ENCODE measurements at places on chromosomes 1 and 21.
A peak's percentile ranks its signal among the peaks of the same experiment; 100 is the strongest.

- DNase-seq = no peak
Observed at GRCh38 chr1:224178894-224179293, 4.1 kb upstream of the DEGS1 start.

DNA sequence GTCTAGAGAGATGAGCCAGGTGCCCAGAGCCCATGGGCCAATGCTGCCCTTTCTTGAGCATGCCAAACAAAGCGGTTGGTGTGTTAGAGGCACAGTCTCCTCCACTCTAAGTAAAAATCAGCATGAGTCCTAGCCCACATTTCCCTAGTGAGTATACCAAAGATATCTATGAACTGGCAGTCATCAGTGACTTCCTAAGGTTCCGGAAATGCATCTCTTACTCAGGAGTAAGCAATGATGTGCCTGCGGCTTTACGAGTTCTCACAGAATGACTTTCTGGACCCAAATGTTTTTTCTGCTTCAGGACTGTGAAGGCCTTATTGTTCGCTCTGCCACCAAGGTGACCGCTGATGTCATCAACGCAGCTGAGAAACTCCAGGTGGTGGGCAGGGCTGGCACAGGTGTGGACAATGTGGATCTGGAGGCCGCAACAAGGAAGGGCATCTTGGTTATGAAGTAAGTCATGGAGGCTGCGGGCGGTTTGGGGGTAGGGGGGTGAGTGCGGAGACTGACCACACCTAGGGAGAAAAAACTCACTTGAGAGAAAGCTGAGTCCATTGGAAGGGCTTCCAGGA lies 9.2 kb downstream of the PHGDH start:
- DNase-seq = no peak

GRCh38 chr1:64046891-64047290 lies 156.5 kb upstream of the UBE2U start:
- DNase-seq = no peak

- DNase-seq = no peak
Observed at GRCh38 chr1:234499943-234500245, 20.9 kb upstream of the TARBP1 start.

DNA sequence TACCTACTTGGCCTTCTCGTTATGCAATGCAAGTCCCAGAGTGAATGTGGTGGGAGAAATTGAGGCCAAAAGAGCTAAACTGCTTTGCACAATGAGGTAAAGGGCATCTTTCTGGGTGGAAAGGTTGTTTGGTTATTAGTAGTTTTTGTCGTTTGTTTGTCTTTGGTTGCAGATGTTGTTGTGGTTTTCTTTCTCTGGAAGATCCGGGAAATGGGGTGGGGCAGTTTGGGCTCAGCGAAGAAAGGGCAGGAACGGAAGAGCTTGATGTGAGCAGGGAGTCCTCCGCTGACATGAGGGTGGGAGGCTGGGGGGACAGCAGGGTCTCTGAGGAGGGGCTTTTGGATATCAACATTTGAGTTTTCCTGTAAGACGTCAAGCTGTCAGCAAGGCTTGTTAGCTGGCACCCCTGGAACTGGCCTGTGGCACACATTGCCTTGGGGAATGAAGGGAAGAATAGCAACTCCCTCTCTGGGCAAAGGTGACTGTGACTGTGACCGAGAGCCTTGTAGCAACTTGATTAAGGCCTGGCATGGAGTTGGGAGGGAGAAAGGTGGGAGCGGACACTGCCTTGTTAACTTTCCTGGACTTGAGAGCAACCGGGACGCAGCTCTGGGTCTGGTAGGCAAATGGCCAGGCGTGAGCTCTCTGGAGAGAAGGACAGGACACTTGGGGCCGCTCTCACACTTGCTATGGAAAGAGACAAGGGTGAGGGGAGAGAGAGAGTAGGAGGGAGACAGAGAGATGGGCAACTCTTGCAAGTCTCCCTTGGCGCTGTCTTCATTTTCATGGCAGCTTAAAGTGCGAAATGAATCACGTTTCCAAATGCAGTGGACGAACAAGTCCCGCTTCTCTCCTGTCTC lies 15.4 kb upstream of the OPRD1 start:
- no peak for DNase-seq

DNA sequence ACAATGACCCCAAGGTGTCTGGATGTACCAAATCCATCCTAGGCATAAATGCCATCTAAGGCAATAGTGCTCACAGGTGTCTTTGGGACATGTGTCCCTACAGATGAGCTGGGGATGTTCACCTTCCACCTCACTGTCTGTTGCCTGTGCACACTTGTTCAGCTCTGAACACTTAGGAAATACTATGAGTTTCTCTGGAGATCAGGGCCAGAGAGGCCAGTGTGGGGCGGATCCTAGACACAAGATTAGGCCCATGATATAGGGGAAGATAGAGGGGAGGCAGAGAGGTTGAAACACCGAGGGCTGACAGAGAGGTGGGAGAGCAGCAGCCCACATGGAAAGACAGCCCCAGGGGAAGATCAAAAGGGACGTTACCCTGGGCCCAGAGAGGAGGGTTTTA lies 25.6 kb downstream of the C1orf116 start:
- DNase-seq = no peak

- no peak for DNase-seq
Observed at GRCh38 chr1:191629836-191630235, 528.4 kb upstream of the RGS18 start.

DNA sequence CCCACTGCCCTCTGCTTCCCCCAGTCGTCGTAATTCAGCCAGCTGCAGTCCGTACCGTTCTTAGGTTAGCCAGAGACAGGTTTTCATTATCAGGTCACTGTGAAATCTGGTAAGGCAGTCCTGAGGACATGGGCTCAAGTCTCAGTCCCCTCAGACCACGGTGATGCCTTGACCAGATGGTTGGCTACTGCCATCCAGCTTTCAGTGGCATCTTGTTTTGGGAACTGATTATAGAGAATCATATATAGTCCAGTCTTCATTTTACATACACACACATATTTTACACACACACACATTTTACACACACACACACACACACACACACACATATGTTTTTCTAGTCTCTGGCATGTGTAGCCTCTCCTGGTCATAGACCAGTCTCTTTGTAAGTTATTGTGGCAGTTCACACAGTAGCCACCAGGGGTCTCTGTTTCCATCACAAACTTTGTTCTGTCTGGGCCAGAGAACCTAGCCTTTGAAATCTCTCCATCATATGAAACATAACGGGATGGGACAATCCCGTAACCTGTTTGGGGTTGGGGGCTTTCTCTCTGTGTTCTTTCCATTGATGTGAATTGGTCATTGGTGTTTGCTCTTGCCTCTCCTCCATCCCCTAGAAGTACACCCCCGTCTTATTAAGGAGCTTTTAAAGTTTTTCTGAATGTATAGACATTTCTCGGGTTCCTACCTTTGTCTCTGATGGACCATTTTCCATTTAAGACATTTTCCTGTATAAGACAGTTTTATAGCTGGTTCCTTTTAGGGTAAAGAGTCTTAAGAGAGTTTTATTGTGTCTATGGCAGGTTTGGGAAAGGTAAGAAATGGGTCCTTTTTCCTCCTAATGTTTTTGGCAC lies 8.4 kb upstream of the IKBKE start:
- peak; percentile 76 for DNase-seq

DNA sequence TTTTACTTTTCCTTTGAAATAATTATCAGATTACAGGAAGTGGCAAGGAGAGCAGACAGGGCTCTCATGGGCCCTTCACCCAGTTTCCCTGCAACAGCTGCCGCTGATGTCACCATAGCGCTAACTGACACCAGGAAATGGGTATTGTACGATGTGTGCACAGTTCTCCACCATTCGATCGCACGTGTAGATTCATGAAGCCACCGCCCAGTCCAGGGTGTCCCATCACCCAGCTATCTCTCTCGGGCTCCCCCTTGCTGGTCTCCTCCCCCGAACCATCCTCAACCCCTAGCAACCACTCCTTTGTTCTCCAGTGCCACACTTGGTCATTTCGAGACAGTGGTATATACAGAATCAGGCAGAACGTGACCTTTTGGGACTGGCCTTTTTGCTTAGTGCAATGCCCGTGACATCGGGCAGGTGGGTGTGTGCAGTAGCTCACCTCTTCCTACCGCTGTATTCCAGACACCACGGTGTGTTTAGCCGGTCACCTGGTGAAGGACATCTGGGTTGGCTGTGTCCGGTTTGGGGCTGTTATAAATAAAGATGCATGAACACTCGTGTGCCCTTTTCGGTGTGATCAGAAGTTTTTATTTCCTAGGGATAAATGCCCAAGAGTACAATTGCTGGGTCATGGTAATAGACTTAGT lies 118.4 kb downstream of the CRYAA start:
- no peak for DNase-seq

DNA sequence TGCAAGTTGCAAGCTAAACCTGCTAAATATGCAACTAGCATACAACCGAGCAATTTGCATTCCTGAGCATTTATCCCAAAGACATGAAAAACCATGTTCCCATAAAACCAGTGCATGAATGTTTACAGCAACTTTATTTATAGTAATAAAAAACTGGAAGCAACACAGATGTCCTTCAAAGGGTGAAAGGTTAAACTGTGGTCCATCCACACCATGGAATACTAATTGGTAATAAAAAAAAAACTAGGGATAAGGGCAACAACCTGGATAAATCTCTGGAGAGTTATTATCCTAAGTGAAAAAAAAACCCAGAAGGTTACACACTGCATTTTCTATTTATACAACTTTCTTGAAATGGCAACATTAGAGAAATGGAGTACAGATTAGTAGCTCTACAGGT lies 474.1 kb downstream of the SMYD3 start:
- peak; percentile 8 for DNase-seq

- peak; percentile 76 for DNase-seq
Observed at GRCh38 chr1:16187748-16188401, 24.6 kb downstream of the ARHGEF19 start.

DNA sequence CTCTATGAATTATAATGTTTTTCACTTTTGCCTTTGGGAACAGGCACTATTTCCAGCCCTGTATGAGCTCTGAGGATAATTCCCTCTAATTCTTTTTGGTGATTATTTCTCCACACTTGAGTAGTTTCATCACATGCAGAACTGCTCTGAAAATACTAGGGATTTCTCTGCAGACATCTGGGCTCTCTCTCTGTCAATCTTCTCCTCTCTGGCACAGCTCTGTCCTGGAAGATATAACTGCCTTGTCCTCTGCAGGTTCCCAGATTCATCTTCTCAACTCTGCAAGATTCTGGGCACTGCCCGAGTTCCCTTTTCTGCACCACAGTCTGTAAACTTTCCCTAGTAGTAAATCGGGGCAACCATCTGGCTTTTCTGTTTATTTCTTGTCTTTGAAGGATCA lies 131.3 kb upstream of the FMN2 start:
- DNase-seq = no peak

DNA sequence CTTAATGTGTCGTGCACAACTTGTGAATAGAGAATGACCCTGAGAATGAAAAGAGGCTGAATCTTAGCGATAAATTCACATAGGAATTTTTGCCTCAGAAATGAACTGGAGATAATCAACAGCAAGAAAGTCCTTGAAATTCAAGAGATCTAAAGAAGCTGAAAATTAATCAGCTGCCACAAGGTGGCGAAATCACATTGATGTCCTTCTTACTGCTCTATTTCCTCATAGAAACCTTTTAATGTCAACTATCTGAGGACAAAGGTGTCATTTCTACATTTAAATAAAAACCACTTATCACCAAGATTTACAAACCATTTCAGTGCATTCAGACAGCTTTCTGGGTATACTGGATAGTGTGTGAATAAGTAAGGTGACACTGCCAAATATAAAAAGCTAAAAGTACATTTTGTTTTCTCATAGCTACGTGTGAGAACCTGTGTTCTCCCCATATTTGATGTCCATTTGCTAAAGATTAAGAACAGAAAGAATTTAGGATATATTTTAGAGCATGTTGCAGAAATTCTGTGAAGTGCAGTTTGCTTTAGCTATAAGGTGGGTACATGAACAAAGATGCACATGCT lies 485.3 kb upstream of the PTBP2 start:
- peak; percentile 85 for DNase-seq

GRCh38 chr1:203287109-203287893 lies 18.0 kb upstream of the BTG2 start:
- no peak for DNase-seq

GRCh38 chr1:245160741-245161400 lies 6.1 kb downstream of the KIF26B start:
- peak; percentile 29 for DNase-seq

- peak; percentile 14 for DNase-seq
Observed at GRCh38 chr1:38541223-38541622, 318.3 kb downstream of the RRAGC start.

DNA sequence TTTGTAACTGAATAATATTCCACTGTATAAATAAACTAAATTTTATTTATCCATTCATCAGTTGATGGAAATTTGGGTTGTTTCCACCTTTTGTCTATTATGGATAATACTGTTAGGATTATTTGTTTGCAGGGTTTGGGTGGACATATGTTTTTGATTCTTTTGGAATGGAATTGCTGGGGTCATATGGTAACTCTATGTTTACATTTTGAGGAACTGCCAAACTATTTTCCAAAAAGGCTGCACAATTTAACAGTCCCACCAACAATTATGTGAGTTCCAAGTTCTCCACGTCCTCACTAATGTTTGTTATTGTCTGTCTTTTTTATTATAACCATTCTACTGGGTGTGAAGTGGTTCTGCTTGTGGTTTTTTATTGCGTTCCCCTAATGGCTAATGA lies 4.3 kb upstream of the SERBP1 start:
- DNase-seq = no peak

- DNase-seq = no peak
Observed at GRCh38 chr1:167473761-167474160, 44.6 kb downstream of the CD247 start.

- DNase-seq = no peak
Observed at GRCh38 chr1:87644033-87644578, 315.4 kb downstream of the LMO4 start.

GRCh38 chr1:188668083-188668482 lies 1809.6 kb downstream of the BRINP3 start:
- no peak for DNase-seq

- DNase-seq = no peak
Observed at GRCh38 chr1:157310401-157310800, 172.2 kb upstream of the ETV3 start.

- DNase-seq = no peak
Observed at GRCh38 chr1:30034105-30034626, 689.2 kb downstream of the MATN1 start.

- no peak for DNase-seq
Observed at GRCh38 chr1:60448850-60449249, 375.3 kb upstream of the C1orf87 start.

DNA sequence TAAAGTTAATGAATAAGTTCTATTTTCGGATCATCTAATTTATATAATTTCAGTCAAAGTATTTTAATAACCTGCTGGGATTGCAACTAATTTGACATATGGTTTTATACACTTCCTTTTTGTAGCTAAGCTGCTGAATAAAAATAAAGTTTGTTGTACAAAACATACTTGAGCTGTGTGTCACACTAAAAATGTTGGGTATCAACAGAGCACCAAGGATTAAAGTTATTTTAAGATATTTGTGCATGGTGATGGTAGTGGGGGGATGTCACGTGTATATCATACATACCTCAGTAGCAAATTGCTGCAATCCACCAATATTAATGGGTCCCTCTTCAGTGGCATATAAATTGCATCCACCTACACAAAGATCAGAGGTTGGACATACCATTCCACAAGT lies 199.6 kb downstream of the DPYD start:
- peak; percentile 39 for DNase-seq

Measured in fibroblast of lung (primary cell).